Endothelial cell of umbilical vein (primary cell): ENCODE measurements at places on chromosomes 6 and 20.
A peak's percentile ranks its signal among the peaks of the same experiment; 100 is the strongest.

GRCh38 chr20:50399555-50399916 is 110.6 kb upstream of the PTPN1 start:
- DNase-seq, result no peak
- peaks cover 3% of the 10 kb centered on the region for H3K27me3 ChIP-seq
- no peak overlapping the region for H3K27ac ChIP-seq
- H3K4me1 ChIP-seq, result peaks cover 3% of the 10 kb centered on the region
- no peak overlapping the region for H3K4me3 ChIP-seq
- H3K36me3 ChIP-seq, result no peaks in the 10 kb centered on the region

GRCh38 chr6:139330826-139331500 is 39.2 kb upstream of the TXLNB start:
- no peaks in the 10 kb centered on the region for H3K27me3 ChIP-seq
- H3K4me1 ChIP-seq, result no peaks in the 10 kb centered on the region
- H3K4me3 ChIP-seq, result no peak overlapping the region
- H3K27ac ChIP-seq, result no peak overlapping the region
- no peak for DNase-seq

DNA sequence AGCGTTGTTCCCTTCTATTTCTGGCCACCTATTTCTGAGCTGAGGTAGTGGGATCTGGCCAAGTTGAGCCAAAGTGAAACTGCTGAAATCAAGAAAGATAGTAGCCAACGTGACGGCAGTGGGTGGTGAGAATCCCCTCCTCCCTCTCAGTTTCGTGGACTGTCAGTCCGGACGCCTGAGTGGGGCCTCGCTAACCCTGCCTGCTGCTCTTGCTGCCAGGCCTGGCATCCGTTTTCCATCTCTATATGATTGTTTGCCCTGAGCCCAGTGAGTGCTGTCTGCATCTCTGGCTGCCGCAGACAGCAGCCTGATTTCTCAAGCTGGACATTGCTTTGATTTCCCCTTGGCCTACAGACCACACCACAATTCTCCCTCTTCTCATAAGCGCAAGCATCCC is 23.5 kb upstream of the PAX1 start:
- no peaks in the 10 kb centered on the region for H3K27me3 ChIP-seq
- H3K27ac ChIP-seq, result no peak overlapping the region
- H3K4me1 ChIP-seq, result no peaks in the 10 kb centered on the region
- H3K4me3 ChIP-seq, result no peak overlapping the region
- DNase-seq, result no peak

DNA sequence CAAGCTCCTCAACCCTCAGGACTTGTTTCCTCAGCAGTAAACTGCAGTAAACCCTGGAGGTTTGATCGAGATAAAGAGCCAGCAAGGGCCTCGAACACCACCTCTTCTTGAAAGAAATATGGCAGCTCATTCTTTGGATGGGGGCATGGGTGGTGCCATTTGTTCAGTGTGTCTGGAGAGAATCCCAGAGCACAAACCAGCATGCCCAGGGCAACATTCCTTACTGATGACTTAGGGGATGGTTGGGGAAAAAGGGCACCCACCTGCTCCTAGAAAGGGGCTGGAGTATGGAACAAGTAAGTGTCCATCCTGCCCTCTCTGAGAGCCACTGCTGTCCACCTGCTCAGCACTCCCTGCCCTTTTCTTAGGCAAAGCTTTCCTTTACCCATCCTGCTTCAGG is 31.3 kb upstream of the ZFAND3 start:
- no peaks in the 10 kb centered on the region for H3K36me3 ChIP-seq
- H3K27me3 ChIP-seq, result peaks cover 2% of the 10 kb centered on the region
- H3K27ac ChIP-seq, result no peak overlapping the region
- H3K4me3 ChIP-seq, result no peak overlapping the region

GRCh38 chr6:118281291-118281690 is 266.8 kb upstream of the PLN start:
- DNase-seq, result no peak
- H3K36me3 ChIP-seq, result no peaks in the 10 kb centered on the region
- H3K4me3 ChIP-seq, result no peak overlapping the region
- peaks cover 9% of the 10 kb centered on the region for H3K27me3 ChIP-seq

DNA sequence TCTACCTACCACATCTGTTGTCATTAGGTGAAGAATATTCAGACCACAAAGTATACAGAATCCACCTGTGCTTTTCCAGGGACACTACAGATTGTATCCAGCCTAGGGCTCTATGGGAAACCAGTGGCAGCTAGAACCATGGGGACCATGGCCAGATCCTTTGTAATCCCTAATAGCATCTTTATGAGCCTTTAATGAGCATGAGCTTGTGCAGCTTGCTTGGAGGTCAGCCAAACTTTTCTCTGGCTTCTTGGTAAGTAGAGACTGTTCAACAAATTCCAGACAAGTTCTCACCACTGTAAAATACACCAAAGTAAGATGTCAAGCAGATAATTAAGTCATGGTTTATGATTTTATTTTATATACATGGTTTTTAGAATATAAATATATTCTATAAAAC is 301.6 kb upstream of the ADGRB3 start:
- H3K36me3 ChIP-seq, result no peaks in the 10 kb centered on the region
- no peak overlapping the region for H3K27ac ChIP-seq
- no peak for DNase-seq
- H3K4me1 ChIP-seq, result no peaks in the 10 kb centered on the region

DNA sequence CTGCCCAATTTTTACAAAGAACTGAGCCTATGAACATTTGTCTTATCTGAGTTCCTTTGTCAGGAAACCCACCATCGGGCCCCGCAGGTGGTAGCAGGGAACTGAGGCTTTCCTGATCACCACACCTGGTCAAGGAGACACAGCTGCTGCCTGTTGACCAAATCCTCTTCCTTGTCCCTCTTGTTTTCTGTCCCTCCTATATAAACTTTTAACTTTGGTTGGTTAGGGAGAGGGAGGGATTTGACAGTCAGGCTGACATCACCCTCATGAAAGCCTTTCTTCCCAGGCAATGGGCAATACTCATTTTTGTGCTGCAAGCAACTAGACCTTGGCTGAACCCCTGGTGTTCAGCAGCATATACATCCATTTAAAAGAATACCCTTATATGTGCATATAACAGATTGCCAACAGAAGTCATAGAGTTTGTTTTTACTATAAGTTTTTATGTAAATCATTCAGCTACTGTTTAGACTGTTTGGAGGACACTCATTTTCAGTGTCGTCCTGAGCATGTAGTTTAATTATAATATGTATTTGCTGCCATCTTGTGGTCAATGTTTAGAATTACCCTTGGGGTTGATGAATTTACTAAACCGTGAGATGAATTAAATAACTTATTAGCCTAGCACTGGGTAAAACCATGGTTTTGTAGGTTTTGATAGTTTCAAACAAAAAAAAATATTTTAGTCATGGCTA is 17.0 kb downstream of the CRISP1 start:
- no peak overlapping the region for H3K4me3 ChIP-seq
- peak; percentile 47 for DNase-seq
- H3K27ac ChIP-seq, result no peak overlapping the region

- H3K27me3 ChIP-seq, result no peaks in the 10 kb centered on the region
- H3K27ac ChIP-seq, result no peak overlapping the region
- H3K4me1 ChIP-seq, result no peaks in the 10 kb centered on the region
Observed at GRCh38 chr6:164078532-164079274, 664.2 kb downstream of the QKI start.

DNA sequence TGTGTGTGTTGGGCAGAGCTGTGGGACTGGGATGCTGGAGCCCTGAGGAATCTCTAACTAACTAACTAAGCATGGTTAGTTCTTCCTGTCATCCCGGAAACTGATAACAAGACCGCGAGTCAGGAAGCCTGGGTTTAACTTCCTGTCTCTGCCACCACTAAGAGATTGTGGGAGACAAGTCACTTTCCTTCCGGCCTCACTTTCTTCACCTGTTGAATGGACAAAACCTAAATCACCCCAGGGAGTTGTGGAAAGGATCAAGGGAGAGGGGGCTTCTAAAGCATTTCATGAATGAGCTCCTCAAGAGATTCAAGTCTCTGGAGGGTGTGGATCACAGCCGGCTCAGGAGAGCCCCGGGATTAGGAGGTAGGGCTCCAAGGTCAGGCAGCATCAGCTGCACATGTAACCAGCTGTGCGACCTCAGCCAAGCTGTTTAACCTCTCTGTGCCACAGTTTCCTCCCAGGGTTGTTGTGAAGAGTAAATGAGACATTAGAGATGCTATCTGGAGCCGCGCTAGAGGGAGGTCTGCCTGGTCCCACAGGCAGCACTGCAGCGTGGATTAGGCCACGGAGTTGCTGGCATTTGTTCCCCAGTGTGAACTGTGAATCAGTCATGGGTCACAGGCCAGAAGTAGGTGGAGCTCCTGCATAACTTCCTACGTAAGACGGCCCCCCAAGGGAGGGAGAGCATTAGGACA is 105.1 kb downstream of the TOX2 start:
- H3K27ac ChIP-seq, result no peak overlapping the region
- H3K4me3 ChIP-seq, result no peak overlapping the region
- peaks cover 39% of the 10 kb centered on the region for H3K4me1 ChIP-seq
- no peaks in the 10 kb centered on the region for H3K36me3 ChIP-seq
- H3K27me3 ChIP-seq, result no peaks in the 10 kb centered on the region
- DNase-seq, result peak; percentile 33

DNA sequence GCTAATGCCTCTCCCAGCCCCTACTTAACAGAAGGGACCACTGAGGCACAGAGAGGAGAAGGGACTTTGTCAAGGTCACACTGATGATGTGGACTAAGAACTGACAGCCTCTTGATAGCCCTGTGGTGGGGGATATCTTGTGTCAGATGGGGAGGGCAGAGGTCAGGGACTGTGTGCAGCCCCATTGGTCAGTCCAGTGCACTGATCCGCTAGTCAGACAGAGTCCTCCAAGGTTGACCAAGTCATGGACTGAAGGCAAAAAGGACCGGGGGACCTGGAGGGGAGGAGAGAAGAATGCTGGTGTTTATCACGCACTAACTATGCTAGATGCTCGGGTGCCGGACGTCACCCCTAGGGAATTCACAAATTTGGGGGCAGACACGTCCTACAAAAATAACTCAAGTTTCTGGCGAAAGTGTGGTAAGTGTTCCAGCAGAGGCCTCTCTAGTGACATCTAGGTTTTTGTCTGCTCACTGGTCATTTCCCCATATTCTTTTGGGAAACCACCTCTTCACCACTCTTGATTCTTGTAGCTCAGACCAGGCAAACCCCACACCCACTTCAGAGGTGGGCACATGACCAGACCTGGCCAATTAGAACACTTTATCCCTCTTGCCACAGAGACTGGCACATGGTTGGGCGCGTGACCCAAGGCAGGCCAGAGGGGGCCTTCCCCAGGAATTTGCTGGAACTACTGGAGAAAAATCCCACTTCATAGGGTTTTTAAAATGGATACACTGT is 21.0 kb downstream of the TCF15 start:
- H3K4me3 ChIP-seq, result no peak overlapping the region
- DNase-seq, result no peak
- H3K27me3 ChIP-seq, result peaks cover 3% of the 10 kb centered on the region
- no peaks in the 10 kb centered on the region for H3K36me3 ChIP-seq
- no peak overlapping the region for H3K27ac ChIP-seq

- no peaks in the 10 kb centered on the region for H3K27me3 ChIP-seq
- no peaks in the 10 kb centered on the region for H3K36me3 ChIP-seq
- H3K27ac ChIP-seq, result no peak overlapping the region
- H3K4me1 ChIP-seq, result peaks cover 5% of the 10 kb centered on the region
- H3K4me3 ChIP-seq, result no peak overlapping the region
- DNase-seq, result no peak
Observed at GRCh38 chr20:35821807-35822242, 50.0 kb downstream of the PHF20 start.

DNA sequence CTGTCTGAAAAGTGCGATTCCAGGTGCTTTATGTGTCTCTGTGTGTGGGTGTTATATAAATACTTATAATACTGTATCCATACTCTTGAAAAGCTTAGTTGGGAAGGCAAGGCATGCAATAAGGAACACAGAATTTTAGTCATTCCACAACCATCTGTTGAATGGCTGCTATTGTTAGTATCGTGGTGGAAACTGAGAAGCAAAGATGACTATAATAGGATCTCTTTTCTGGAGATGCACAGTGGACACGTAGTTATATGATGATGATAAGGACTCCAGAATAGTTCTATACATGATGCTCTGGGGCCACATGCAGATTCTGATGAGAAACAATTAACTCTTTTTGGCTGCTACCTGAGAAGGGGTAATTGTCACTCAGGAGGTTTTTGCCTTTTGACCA is 25.2 kb downstream of the ESR1 start:
- DNase-seq, result no peak
- H3K27me3 ChIP-seq, result no peaks in the 10 kb centered on the region
- H3K27ac ChIP-seq, result no peak overlapping the region
- no peaks in the 10 kb centered on the region for H3K4me1 ChIP-seq
- H3K4me3 ChIP-seq, result no peak overlapping the region

DNA sequence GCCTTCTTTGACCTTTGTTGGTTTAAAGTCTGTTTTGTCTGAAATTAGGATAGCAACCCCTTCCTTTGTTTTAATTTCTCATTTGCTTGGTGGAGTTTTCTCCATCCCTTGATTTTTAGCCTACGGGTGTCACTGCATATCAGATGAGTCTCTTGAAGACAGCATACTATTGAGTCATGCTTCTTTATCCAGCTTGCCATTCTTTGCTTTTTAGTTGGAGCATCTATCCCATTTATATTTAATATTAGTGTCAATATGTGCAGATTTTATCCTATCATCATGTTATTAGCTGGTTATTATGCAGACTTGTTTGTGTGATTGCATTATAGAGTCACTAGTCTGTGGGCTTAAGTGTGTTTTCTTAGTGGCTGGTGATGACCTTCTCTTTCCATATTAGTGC is 622.2 kb downstream of the MMUT start:
- no peak for DNase-seq
- H3K4me3 ChIP-seq, result no peak overlapping the region
- H3K36me3 ChIP-seq, result no peaks in the 10 kb centered on the region
- no peaks in the 10 kb centered on the region for H3K4me1 ChIP-seq
- no peaks in the 10 kb centered on the region for H3K27me3 ChIP-seq
- no peak overlapping the region for H3K27ac ChIP-seq

GRCh38 chr20:59814840-59815340 is 118.5 kb downstream of the SYCP2 start:
- no peak overlapping the region for H3K4me3 ChIP-seq
- no peak overlapping the region for H3K27ac ChIP-seq
- DNase-seq, result no peak
- H3K36me3 ChIP-seq, result no peaks in the 10 kb centered on the region
- H3K27me3 ChIP-seq, result no peaks in the 10 kb centered on the region

DNA sequence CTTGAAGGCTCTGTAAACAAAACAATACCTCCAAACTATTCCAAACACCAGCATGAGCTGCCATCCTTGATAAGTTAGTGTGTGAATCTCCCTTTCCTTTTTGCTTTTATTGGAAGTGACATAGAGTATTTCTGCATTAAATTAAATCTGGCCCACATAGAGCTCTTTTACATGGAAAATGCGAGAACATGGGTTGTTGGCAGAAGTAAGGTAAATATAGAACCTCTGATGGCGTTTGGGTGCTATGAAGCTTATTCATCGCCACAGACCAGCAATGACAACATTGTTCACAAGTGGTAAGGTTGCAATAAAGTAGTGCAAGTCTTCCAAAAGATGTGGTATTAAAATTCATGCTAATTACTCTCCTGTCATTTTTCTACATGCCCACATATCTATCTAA is 445.8 kb upstream of the JAG1 start:
- DNase-seq, result no peak
- H3K27ac ChIP-seq, result no peak overlapping the region
- H3K27me3 ChIP-seq, result no peaks in the 10 kb centered on the region
- no peaks in the 10 kb centered on the region for H3K36me3 ChIP-seq

GRCh38 chr20:44805979-44806620 is 4.2 kb downstream of the RIMS4 start:
- no peak overlapping the region for H3K27ac ChIP-seq
- peaks cover 34% of the 10 kb centered on the region for H3K27me3 ChIP-seq
- H3K4me3 ChIP-seq, result no peak overlapping the region
- no peaks in the 10 kb centered on the region for H3K4me1 ChIP-seq
- no peaks in the 10 kb centered on the region for H3K36me3 ChIP-seq

- H3K27ac ChIP-seq, result no peak overlapping the region
- no peak overlapping the region for H3K4me3 ChIP-seq
- peaks cover 3% of the 10 kb centered on the region for H3K36me3 ChIP-seq
- peaks cover 14% of the 10 kb centered on the region for H3K4me1 ChIP-seq
- H3K27me3 ChIP-seq, result no peaks in the 10 kb centered on the region
Observed at GRCh38 chr6:53294095-53294494, 54.7 kb downstream of the ELOVL5 start.
